Pancreas (tissue), 10 donors: ENCODE measurements at places on chromosomes 7 and 10. TPM values are rescaled to one million over a fixed set of nuclear protein-coding genes. Genes with fewer than 3 reads are reported as not detected.

Gene OR6V1
- total RNA-seq, result not detected

DNA sequence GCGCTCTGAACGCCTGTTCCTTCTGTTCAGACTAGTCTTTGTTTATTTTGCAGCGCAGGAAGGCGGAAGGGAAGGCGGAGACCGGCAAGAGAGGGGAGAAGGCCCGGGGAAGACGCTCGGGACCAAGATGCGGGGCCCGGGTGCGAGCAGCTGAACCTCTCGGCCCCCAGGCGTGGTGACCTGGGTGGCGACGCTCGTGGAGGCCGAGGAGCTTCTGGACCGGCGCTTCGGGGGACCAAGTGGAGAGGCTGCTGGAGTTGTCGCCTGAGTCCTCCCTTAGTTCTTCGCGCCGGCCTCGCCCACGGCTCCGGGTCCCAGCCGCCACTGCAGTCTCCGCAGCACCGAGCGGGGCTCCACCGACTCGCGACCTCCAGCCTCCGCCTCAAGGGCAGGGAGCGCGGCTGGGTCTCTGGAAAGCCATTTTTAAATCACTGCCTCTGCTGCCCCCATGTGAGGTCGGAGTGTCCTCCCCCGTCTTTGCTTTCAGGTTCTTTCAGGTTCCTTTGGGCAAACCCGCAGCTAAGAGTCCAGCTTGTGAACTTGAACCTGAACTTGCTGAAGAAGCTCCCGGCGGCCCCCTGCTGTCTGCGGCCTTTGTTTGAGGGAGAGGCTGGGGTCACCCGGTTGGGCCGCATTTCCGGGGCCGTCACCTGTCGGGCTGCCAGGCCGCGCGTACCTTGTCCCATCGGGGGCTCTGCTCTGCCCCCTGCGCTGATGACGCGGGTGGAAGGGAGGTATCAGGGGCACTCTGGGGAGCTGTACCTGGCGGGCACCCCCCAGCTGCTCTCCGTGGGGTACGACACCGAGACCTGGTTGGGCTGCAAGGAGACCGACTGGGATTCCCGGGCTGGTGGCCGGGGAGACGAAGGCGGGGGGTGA, 136.0 kb downstream of the KIF20B start:
- peak; percentile 66 for DNase-seq

Gene PAX4
- total RNA-seq, result not detected

DNA sequence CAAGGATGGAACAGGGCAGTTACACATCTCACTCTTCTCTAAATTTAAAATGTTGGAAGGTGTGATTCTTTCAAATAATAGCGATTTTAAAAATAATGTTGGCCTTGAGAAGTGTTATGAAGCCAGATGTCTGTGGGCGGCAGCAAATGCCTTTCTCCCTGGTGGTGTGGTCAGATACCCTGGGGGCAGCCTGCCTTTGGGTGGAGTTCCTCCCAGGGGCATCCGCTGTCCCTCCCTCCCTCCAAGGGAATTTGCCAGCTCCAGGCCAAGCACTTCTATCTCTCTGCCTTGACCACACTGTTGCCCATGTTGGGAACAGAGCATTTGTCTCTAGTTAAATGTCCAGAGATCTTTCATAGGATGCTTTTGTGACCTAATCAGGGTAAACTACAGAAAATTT, 121.4 kb downstream of the POU6F2 start:
- no peak for DNase-seq

Gene GIMAP2
- total RNA-seq, result 1.7 TPM
